ENCODE measurements at places on chromosomes 2 and 18.

GRCh38 chr2:8915941-8916340 is 78.5 kb upstream of the KIDINS220 start:
- DNase-seq, result no peak

DNA sequence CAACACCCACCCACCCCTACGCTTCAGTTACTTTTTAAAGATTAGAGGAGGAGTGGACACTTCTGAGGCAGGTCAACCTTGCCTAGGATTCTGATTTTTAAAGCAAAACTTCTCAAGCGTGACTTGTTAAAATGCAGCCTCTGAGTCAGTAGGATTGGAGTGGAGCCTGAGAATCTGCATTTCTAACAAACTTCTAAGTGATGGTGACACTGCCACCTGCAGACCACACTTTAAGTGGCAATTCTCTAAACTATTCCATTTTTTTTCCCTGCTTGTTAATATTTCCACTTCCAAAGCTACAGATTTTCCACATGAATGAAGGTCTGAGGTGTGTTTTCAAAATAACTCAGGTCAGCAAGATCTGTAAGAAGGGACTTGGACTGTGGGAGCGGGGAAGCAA is 171.1 kb upstream of the CCDC150 start:
- no peak for DNase-seq

GRCh38 chr2:86770816-86771301 is 19.9 kb downstream of the CD8A start:
- DNase-seq, result no peak

DNA sequence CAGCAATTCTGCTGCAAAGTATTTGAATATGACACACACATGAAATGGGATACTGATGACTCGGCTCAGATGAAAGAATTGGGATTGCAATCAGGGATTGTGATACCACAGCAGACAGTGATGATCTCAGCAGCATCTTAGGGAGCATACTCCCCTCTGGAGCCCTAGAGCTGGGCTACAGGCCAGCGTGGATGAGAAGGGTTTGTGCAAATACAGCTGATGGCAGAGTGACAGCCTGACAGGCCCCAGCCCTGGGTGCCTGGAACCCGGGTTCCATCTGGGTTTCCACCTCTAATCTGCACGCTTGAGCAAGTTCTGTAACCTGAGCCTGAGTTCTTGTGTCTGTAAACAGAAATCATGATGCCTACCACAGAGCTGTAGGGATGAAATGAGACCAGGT is 418.0 kb downstream of the LRATD1 start:
- DNase-seq, result no peak

GRCh38 chr2:145028101-145028920 is 508.4 kb upstream of the ZEB2 start:
- DNase-seq, result no peak

DNA sequence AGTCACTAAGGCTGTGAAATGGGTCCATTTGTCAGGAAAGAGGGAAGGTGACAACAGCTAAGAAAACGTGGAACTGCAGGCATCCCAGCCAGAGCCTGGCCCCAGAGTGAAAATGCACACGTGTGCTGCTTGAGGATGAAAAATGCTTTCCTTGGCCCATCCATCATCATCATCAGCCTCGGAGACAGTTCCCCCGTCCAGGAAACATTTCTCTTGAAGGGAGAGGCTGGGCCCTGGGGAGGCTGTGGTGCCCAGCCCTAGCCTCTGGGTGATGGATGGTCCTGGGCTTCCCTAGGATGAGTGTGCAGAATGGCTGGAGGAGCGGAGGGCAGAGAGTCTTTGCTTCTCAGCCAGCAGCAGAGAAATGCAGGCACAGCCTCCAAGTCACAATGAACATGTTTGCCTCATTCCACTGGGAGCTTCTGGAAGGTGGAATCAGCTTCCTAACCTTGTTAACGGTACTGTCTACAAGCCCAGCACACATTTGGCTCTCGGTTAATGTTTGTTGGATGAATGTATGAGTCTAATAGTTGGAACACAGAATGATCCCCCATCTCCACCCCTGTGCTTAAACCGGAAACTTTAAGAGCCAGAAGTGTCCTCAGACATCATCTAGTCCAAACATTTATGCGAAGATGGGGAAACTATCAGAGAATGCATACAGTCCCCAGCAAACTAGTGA is 164.0 kb downstream of the RDH14 start:
- no peak for DNase-seq

- no peak for DNase-seq
Measured at GRCh38 chr2:18074476-18074875, 196.0 kb downstream of the KCNS3 start.

GRCh38 chr2:28512607-28512965 is 16.7 kb downstream of the PLB1 start:
- no peak for DNase-seq

- no peak for DNase-seq
Measured at GRCh38 chr2:42223067-42223854, 54.1 kb downstream of the EML4 start.

- DNase-seq, result no peak
Measured at GRCh38 chr2:30218814-30219213, 12.5 kb upstream of the LBH start.

- DNase-seq, result no peak
Measured at GRCh38 chr2:217743407-217743806, 259.4 kb downstream of the TNS1 start.

DNA sequence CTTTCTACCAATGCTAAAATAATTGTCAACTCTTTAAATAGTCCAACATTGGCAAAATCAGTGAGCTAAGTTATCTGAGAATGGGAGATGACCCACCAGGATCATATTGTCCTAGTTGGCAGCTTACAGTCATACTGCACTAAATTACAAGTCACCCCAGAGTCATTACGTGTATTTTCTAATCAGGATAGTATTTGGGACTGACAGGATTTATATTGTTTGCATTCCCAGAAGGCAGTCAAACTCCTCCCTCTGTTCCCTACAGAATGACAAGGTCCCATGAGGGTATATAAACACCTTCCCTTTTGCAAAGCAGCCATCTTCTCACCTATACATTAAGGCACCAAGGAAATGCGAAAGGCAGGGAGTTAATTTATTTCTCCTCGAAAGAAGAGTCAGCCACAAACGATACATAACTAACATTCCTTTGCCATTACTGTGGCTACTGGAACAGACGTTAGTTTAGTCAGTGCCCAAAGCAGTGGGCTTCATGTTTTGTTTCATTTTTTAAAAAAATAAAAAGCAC is 125.3 kb downstream of the ANTXR1 start:
- DNase-seq, result no peak

GRCh38 chr2:216418981-216419380 is 6.7 kb downstream of the SMARCAL1 start:
- no peak for DNase-seq

DNA sequence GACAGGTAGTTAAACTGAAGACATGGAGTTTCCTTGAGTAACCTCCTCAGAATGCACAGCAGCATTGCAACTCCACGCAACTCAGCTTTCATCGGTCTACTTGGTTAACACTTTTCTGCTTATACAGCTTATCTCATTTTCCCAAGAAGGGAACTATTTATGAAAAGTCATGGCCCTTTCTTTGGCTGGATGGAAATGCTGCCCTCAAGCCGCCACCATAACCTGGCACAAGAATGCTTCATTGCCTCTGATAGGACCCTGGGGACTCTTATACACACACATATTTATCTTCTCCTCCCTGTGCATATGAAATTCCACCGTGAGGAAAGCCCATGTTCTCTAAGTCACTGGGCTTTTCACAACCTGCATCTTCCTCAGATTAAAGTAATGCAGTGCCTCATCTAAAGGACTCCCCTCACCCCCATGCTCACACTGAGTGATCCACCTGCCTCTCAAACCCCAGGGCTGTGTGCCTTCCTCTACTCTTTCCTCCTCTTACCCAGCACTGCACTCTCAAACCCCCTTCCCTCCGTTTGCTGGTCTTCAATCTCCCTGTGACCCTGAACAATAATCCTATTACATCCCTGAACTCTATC is 192.0 kb upstream of the HNRNPA3 start:
- DNase-seq, result no peak

DNA sequence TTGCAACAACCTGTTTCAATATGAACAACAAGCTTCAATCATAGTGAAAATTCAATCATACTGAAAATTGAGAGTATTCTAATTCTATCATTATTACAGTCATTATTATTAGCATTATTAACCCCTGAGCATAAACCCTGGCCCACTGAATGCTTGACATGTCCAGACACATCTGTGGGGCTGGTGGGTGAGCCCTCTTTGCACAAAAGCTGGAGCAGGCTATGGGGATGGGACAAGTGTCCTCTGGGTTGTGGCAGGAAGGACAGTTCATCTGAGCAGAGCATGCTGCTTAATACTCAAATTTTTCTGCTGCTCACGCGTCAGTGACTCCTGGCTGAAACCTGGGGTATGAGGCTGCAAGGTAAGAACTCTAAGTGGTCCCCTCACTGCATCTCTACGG is 451.1 kb upstream of the POU3F3 start:
- no peak for DNase-seq

DNA sequence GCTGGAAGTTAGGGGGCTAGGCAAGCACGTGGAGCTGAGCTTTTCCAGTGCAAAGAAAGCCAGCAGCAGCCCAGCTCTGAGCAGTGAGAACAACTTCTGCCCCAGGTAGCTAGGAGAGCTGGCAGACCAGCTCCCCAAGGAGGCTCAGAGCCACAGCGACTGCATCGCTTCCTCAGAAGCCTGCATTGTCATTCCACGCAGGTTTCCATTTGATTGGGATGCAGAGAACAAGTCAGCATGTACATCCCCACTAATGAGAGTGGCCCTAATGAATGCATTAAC is 45.1 kb downstream of the C1QL2 start:
- DNase-seq, result no peak

DNA sequence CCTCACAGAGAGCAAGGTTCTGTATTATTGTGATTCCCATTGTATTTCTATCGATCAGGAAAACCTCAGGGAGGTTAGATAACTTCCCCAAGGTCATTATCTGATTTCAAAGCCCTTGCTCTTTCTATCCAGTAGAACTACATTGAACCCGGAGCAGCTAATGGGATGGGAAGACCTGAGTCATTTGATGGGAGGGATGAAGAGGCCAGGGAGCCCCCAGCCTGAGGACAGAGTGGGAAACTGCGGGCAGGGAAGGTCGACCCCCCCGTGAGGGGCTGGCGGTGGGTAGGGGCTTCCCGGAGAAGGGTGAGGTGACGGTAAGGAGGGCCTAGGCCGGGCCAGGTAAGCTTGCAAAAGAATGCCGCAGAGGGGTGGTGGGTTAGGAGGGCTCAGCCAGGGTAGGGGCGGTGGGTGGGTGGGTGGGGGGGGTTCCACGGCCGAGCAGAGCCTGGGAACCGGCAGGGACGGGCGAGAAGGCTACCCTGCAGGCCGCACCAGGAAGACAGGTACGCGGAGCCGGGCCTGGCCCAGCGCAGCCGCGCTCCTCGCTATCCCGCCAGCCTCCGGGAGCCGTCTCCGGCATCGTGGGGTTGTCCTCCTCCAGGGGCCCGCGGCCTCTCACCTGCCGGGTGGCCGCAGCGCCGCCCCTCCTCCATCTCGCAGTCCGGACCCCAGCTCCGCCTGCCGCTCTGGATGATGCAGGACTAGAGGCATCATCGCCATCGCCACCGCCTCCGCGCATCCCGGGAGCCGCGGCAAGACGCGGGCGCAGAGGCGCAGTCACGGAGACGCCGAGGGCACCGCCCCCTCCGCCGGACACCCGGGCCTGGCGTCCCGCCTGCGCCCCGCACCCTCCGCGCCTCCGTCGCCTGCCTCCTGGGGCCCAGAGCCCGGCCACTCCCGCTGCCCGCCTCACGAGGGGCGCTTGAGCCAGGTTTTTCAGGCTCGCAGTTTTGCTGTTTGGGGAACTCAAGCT is at the start of gene GPR75:
TSS of gene GPR75 (minus strand) at position 762 of the 976 bp plus-strand sequence. CDS start 5,211 bp downstream, outside the sequence.
- no peak for DNase-seq

GRCh38 chr18:10659594-10659993 is 133.8 kb downstream of the NAPG start:
- DNase-seq, result no peak

DNA sequence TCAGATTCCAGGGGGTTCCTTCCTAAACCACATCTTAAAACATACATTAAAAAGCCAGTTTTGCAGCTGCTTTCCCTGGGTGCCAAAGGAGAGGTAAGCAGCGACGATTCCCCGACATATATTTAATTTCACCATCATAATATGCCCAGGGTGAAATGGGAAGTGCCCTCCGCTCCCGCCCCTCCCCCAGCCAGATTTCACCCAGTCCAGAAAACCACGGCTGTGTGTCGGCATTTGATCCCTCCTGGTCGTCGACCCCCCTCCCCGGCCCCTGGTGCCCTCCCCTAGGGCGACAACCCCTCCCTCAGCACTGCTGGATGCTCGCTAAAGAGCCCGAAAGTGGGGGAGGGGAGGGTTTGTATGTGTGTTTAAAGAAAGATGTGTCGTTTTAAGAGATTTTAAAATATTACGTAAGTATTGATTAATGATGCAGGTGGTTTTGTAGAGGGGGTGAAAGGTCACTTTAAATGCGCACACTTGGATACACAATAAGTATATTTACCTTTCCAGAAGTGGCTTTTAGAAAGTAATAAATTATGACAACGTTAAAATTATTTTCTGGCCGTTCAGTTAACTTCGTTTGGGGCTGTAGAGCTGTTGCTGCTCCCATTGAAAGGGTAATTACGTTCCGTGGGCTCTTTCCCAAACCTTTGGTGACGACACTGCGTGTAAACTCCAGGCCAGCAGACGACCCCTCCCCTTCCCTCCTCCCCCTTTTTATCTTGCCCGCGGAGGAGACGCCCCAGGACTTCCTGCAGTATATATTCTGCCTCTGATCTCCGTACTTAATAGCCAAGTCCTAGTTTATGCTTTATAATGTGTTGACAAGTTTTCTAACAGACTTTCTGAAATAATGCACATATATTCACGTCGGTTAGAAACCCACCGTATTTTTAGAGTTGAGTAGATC is 3.4 kb upstream of the BCL11A start:
- DNase-seq, result no peak

DNA sequence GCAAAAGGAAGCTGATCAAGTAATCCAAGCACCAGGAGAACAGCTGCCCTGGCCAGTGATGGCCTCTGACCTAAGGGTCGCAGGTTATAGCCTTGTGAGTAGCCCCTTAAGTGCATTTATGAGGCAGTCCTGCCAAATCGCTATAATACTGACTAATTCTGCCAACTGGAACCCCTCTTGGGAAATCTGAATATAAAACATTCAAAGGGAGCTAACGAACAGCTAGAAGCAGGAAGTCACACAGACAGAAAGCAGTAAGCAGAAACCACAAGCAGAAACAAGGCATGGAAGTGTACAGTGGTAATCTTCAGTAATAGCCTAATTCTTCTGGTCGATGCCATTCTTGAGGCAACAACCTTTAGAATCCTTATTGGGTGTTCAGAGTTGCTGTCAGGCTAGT is 521.3 kb downstream of the METTL4 start:
- no peak for DNase-seq

GRCh38 chr2:19367326-19367725 is 8.9 kb upstream of the OSR1 start:
- no peak for DNase-seq

- no peak for DNase-seq
Measured at GRCh38 chr18:52499644-52500043, 159.6 kb downstream of the DCC start.

DNA sequence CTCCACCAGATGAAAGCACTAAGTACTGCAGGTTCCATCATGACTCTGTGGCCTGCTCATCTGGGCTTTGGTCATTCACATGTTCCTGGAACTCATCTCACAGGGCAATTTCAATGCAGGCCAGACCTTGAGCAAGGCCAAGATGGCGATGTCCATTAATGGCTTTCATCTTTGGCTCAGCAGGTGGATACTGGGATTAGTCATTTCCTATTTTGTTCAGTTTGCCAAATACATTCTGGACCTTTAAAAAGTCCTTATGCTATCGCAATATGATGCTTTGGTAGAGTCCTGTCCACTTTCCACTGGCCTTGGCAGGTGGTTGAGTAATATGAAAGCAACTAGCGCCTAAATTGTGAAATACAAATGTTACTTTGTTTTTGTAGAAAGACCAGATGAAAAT is 170.1 kb upstream of the REV1 start:
- DNase-seq, result no peak

- DNase-seq, result no peak
Measured at GRCh38 chr2:121155502-121156056, 129.4 kb downstream of the TFCP2L1 start.
